ENCODE measurements at places on chromosomes 5 and 9.

- DNase-seq = no peak
Measured at GRCh38 chr5:125261505-125262250, 515.2 kb upstream of the ZNF608 start.

- no peak for DNase-seq
Measured at GRCh38 chr9:105291938-105292337, 47.5 kb downstream of the SLC44A1 start.

DNA sequence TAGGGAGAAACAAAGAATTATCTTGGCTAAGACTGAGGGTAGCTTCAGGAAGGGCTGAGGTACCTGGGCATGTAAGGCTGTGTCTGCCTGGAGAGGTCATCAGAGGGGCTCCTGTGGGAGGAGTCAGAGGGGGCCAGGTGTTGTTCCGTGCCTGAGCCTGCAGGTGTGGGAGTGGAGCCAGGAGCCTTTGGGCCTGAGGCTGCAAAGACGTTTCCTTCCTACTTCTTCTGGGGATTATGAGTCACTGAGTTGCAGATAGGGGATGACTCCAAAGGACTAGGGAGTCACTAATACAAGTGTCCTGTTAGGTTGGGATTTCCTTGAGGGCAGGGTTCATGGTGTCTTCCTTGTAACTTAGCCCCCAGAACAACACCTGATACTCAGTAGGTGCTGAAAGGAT, 391.1 kb downstream of the ARHGEF28 start:
- DNase-seq = no peak

DNA sequence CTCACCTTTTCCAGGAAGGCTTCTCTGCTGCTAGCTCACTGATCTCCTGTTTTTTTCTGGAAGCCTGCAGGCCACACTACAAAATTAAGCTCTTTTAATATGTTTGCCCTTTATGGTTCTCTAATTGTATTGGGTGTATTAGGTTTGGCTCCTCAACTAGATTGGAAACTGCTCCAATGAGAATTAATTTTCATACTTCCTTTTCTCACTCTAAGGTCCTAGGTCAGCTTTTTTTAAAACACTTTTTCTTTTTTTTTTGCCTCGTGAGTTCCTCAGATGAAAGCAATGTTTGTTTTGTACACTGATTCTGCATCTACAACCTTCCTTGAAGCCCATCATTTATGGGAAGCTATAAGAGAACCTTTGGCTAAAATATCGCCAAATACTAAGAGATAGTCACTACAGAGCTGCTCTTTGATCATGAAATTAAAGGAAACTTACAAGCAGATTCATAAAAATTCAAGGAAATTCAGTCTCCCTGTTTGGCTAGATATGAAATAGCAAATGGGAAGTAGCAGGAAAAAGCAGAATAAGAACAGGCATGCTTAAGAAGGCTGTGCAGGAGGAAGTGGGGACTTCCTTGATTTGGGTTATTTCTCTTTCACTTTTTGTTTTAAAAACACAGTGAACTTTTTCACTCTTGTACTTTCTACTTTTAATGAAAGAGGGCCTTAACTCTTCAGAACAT, 55.2 kb upstream of the FYB1 start:
- no peak for DNase-seq

GRCh38 chr5:135741040-135741439, 93.4 kb upstream of the SLC25A48 start:
- DNase-seq = no peak

GRCh38 chr9:76894198-76894597, 11.7 kb downstream of the PRUNE2 start:
- no peak for DNase-seq

DNA sequence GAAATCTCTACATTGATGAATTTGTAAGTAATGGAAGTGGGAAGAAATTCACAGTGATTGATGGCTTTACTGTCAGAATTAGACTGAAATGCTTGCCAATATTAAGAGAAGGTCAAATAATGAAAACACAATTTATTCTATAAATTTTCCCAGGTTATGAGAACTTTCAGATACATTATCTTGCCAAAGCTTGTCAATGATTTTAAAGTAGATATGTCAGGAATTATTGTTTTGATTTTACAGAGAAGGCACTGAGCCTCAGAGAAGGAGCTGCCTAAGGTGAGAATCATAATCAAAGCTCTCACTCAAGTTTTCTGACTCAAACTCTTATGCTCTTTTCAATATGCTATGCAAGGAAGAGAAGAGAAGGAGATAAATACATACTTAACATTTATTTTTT, 564.0 kb upstream of the RGMB start:
- DNase-seq = no peak

- no peak for DNase-seq
Measured at GRCh38 chr5:2631758-2632157, 119.7 kb downstream of the IRX2 start.

GRCh38 chr9:98316445-98317133, 61.1 kb upstream of the TBC1D2 start:
- no peak for DNase-seq

DNA sequence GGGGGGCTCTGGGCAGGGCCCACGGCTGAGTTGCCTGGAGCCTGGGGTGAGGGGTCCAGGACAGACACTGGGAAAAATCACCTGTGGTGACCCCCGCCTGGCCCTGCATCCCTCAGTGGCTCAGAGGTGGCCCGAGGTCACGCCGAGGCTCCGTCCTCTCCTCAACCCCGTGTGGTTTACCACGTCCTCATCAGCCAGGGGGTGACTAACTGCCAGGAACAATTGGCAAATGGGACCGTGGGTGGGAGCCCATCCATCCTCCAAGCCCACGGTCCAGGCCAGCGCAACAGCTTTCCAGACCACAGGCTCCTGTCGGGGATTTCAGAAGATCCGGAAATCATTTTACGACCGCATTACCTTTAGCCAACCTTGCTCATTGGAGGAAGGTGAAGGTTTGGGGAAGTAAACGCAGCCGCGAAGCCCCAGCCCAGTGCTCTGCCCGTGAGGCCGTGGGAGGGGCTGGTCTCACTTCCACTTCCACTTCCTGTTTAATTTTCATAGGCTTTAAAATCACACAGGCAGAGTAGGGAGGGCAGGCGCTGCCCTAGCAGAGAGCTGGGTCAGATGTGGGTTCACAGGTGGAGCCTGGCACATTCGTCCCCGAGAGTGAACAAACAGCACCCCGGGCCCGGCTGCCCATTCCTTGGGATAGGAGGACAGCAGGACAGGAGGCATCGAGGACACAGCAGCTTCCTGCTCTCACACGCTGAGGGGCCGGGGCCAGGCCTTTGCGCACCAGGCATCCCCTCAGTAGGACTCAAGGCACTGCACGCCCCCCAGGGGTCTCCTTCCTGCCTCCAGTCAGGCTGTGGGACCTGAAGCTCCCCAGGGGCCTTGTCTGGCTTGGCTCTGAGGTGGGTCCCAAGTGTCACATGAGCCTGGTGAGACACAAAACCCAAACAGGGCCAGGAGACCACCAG, 19.8 kb upstream of the SLC9A3 start:
- no peak for DNase-seq

DNA sequence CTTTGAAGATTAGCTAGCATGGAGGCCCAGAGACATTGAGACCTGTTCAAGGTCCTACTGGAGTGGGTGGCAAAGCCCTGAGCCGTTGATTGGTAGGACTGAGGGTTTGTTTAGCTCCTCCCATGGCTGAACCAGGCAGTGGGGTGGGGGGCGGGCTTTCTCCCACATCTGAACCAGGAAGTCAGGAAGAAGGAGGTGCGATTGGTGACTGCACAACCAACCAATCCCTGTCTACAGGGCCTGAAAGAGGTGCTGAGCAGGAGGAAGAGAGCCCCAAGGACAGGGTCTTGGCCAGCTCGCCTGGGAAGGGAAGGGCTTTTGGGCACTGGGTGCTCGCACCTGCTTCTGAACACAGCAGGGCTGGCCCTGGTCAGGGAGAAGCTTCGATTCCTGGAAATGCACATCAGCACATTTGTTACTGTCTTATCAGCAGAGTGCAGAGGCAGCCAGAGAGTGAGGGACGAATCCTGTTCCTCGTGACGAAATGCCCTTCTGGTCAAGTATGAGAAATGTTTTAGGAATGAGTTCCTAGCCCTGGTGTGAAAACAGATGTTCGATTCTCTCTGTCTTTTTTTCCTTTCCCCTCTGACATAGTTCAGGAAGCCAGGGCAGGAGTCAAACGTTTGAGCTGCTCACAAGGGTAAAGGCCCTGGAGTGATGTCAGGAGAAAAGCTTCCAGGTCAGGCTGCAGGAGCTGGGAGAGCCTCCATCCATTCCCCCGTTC, 294.8 kb upstream of the KLF4 start:
- no peak for DNase-seq

- DNase-seq = no peak
Measured at GRCh38 chr5:72841756-72842535, 25.5 kb downstream of the TNPO1 start.

GRCh38 chr5:168006456-168007130, 284.9 kb upstream of the WWC1 start:
- DNase-seq = no peak
